ENCODE measurements at places on chromosomes 11 and 22.

- no peak for DNase-seq
Observed at GRCh38 chr11:125578783-125579182, 9.5 kb downstream of the EI24 start.

GRCh38 chr11:120747850-120748814 lies 236.6 kb downstream of the GRIK4 start:
- no peak for DNase-seq

DNA sequence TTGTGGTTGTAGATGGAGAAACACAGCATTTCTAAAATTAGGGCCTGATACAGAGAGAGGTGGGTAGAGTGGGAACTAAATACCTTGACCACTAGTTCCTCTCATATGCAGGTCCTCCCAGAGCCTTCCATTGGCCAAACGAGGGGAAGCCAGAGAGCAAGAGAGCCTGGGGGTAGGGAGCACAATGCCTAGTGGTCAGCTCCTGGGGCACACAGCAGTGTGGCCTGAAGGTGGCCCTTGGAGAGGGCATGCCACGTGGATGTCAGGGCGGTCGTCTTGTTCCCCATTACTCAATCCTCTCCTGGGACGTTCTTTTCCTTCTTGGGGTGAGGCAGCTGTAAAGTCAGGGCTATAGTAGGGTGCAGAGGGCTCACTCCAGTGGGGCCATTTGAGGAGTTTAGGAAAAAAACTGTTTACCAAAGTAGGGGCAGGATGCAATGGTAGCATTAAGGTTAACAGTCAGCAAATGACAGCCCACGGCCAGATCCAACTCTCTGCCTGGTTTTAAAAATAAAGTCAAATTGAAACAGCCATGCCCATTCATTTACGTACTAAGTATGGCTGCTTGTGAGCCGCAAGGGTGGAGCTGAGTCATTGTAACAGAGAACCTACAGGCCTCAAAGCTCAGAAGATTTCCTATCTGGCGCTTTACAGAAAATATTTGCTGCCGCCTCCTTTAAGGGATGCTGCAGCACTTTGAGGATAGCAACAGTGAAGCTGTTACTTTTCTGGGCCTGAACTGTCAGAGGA lies 7.6 kb downstream of the MYO18B start:
- DNase-seq: no peak

GRCh38 chr11:126880872-126881271 lies 119.7 kb downstream of the KIRREL3 start:
- DNase-seq: no peak

DNA sequence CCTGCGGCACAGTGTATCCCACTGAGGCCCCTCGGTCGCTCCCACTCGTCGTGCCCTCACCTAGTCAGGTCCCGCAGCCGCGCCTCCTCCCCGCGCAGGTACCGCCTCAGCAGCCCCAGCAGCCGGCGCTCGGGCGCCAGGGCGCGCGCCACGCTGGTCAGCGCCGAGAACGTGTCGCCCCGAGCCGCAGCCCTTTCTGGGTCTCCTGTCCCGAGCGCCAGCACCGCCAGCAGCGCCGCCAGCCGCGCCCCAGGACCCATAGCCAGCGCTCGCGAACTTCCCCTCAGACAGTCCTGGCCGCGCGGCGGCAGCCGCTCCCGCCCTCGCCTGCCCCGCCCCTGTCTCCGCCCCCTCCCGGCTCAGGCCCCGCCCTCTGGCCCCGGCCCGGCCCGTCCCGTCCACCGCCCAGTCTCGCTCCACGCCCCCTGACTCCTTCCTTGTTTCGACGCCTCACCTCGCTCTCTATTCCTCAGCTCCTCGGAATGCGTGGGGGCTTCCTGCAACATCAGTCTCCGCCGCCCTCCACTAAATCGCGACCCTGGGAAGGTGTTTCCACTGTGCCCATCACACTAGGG lies at the start of gene P4HA3:
Gene P4HA3 (minus strand): TSS at position 289 of the 575 bp plus-strand sequence. CDS start 29 bp downstream, at position 260.
- DNase-seq: no peak

GRCh38 chr11:74932797-74933196 lies 16.1 kb downstream of the XRRA1 start:
- DNase-seq: no peak

DNA sequence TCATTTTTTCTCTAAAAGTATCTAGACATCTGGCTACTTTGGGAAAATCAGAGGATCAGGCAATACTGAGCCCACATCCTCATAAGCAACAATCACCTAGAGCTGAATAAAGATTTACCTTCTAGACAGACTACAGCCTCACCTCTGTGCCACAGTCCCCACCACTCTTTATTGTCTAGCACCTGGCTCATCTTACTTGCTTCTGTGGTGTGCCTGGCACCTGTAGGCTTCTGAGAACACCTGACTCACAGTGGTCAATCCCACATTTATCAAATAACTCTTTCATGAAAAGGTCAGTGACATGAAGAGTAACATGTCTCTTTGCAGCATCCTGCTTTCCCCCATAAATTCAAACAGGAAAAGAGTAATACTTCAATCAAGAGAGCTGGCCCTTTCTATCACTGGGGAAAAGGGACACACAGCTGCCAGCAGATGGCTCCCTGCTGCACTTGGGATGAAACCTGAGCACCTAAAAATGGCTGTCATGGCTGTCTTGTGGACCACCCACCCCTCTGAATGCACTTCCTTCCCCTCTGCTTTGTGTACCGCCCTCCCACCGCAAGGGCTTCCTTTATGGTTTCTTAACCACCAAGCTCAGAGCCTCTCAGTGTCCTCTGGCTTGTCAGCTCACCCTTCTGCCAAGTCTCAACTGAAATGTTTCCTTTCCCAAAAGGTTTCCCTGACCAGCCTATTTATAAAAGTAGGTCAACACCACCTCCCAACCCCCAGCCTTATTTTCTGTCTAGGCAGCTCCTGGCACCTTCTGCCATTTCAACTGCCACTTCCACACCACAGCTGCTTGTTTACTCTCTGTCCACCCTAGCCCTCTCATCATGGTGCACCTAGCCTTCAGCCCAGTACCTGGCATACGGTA lies 9.3 kb downstream of the TFIP11 start:
- DNase-seq: peak; percentile 30

- DNase-seq: no peak
Observed at GRCh38 chr22:49147617-49148175, 680.0 kb downstream of the BRD1 start.

DNA sequence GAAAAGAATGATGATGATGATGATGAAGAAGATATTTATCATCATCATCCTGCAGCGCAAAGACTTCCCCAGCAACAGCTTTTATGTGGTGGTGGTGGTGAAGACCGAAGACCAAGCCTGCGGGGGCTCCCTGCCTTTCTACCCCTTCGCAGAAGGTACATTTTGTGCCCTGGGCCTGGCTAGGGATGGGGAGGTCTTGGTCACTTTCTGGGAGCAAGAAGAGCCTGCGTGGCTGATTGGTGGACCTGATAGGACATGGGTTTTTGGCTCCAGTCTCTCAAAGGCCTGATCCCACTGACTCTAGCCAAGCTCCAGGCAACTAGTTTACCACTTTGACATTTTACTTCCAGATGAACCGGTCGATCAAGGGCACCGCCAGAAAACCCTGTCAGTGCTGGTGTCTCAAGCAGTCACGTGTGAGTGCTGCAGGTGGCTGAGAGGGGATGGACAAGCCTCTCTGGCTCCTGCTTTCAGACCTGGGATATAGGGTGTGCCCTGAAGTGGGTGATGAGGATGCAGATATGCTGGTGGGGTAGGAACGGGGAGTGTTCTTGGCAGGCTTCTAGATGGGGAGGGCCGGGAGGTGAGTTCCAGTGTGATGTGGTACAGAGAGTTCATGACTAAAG lies 5.3 kb downstream of the SIDT2 start:
- DNase-seq: no peak

DNA sequence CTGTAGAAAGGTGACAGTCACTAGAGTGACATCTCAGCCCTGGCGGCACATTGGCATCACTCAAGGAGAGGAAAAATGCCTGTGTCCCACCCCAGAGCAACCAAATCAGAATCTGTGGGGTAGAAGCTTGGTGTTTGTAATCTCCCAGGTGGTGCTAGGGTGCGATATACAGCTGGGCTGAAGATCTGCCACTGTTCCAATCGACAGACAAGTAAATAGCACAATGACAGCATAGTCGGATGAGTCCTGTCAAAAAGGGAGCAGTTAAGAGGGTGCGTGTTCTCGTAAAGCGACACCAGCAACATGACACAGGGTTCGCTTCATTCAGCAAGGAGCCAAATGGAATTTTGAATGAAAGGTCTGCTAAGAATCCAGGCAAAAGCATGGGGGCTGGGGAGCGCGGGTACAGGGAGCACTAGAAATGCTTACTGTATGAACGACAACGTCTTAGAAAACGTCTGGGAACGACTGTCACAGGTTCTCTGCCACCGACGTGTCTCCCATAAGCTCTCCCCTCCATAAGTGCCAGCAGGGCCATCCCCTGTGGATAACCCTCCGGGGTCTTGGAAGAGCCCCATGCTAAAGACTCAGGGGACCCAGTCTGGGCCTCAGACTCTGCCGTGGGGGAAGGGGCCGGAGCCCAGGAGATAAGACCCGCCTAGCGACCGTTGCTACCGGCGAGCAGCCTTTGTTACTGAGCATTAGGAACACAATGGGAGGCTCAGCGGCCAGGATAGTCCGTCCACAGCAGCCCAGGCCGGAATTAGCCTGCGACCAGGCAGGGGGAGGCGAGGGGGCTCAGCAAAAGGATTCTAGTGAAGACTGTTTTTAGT lies 20.8 kb downstream of the ADA2 start:
- no peak for DNase-seq

- DNase-seq: no peak
Observed at GRCh38 chr11:67304511-67305113, 1.3 kb downstream of the SSH3 start.

DNA sequence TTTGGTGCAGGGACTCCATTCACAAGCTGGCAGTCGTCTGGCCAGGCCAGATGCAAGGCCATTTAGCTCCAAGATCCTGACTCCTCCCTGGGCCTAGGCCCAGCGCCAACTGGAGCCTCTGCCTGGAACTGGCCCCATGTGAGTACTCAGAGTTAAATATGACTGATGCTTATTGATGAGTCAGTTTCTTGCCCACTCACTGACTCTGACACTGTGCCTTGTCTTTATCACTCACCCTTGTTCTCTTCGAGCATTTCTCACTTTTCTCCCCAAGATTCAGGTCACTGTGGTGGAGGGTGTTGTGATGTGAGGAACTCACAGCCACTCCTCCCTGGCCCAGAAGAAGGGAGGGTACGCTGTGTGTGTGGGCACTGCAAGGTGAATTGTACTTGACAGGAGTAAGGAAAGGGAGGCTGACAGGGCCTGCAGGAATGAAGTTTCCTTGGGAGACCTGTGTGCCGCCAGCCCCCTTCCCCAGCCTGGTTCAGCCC lies 23.2 kb upstream of the ST3GAL4 start:
- peak; percentile 26 for DNase-seq

DNA sequence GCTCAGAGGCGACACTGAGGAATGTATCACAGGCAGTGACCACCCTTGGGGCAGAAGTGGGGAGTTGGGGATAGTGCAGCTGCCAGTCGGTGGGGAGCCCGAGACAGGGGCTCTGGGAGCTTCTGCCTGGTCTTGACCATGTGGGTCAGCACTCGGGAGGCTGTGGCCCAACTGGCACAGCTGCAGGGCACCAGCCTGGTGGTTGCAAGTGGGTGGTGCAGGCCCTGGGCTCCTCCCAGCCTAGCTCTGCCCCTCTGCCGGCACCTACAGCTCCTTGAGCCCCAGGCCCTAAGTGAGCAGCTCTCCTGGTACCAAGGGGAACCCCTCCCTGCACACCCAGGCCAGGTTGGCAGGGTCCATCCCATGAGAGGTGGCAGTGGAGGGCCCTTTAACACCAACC lies 12.6 kb upstream of the RASL10A start:
- no peak for DNase-seq

- no peak for DNase-seq
Observed at GRCh38 chr11:6568191-6568918, 35.1 kb downstream of the RRP8 start.

- DNase-seq: no peak
Observed at GRCh38 chr22:26286091-26286820, 117.0 kb downstream of the SEZ6L start.

- no peak for DNase-seq
Observed at GRCh38 chr22:49827853-49828598, at the start of gene BRD1. Gene BRD1 (minus strand): TSS chr22:49827873. CDS start chr22:49824317, 3,556 bp downstream.

DNA sequence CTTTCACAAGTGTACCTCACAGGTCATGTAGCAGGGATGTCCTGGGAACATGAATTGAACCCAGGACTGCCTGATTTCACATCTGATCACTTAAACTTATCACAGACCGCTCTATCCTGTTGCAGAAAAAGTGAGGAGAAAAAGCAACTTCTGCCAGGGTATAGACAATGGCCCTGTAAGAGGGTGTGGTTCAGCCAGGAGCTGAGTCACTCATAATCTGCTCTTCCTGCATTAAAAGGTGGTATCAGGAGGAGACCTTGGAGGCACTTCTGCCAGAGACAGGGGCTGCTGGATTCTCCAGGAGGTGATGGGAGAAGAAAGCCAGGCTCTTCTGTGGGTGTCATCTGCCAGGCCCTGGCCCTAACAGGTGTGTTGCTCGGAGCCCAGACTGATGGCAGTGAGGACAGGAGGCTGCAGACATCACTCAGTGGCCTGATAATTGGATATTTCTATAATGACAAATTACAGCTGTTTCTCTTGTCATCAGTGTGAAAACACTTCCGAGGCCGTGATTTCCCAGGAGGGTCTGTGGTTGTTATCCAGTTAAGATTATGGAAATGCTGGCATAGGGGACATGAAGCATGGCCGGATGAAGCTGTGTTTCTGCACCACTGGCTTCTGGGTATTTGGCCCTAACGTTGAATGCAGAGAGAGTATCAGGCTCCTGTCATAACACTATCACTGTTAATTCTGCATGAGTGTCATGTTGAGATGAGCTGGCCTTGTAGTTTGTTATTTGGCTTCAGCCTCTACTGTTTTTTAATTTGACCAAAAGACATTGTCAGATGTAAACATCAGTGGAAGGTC lies 125.1 kb upstream of the ZBED5 start:
- DNase-seq: no peak

- no peak for DNase-seq
Observed at GRCh38 chr11:82038154-82038553, 695.5 kb downstream of the FAM181B start.

DNA sequence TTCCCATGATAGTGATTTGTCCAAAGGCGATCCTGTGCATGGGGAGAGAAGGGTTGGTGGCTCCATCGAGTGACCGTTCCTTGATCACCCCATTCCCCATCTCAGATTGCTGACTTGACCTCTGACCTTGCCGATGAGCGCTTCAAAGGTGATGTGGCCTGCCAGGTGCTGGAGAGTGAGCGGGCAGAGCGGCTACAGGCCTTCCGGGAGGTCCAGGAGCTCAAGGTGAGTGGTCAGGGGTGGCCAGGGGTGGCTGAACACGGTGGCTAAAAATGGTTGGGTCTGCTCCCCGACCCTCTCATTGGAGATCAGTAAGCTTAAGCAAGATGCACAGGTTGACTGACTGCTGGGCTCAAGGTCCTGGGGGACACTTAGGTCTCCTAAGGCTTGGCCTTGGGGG lies 148.7 kb downstream of the MYO18B start:
- no peak for DNase-seq

DNA sequence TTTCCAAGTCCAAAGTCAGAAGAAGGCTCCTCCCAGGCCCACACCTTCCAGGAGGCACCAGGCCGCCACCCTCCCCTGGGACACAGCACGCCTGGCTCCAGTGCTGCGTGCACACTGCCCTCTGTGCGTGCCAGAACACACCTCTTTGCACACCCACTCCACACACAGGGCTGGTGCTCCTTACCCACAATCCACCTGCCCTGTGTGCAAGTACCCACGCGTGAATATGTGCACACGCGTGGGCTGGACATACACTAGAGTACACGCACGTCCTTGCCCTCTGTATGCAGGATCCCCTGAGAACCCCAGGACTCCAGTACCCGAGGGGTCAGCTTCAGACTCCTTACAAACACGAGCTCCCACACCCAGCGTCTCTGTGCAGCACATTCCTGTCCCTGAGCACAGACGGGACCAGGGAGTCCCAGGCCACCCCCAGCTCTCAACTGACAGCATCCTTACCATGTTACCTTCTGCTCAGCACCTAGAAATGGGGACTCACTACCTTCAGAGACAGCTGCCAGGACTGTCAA lies 2.8 kb downstream of the DUSP8 start:
- DNase-seq: no peak

Data from nucleus accumbens (tissue), 56 donors.